ENCODE measurements at places on chromosomes 7 and 10. TPM values are rescaled to one million over a fixed set of nuclear protein-coding genes. Genes with fewer than 3 reads are reported as not detected.

Gene WEE2
- total RNA-seq = not detected

GRCh38 chr10:47107007-47107747, 192.8 kb upstream of the GDF10 start:
- no peak for DNase-seq

Gene ATP6V0A4
- not detected for total RNA-seq

Gene SLC39A12
- total RNA-seq = not detected

GRCh38 chr10:80050752-80051151, 27.7 kb upstream of the TMEM254 start:
- no peak for DNase-seq

Gene OR2A5
- total RNA-seq = not detected

Gene AZGP1
- total RNA-seq = not detected

GRCh38 chr7:98909487-98909886, 31.2 kb downstream of the TRRAP start:
- no peak for DNase-seq

DNA sequence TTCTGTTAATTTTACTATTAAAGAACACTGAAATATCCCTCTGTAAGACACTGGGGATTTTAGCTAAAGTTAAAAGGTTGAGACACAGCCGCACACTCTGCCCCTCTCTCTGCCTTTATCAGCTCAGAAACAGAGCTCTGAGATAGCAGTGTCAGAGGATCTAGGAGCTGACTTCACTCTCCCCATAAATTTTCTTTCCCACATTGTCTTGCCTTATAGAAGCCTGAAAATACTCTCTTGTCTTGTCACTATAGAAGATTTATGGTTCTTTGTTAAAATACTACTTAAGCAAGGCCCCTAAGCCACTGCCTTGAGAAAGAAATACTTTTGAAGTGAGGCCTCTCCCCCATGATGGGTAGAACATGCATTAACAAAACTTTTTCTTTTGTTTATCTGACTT, 105.7 kb upstream of the C10orf90 start:
- no peak for DNase-seq

Gene TMEM270
- total RNA-seq = not detected

DNA sequence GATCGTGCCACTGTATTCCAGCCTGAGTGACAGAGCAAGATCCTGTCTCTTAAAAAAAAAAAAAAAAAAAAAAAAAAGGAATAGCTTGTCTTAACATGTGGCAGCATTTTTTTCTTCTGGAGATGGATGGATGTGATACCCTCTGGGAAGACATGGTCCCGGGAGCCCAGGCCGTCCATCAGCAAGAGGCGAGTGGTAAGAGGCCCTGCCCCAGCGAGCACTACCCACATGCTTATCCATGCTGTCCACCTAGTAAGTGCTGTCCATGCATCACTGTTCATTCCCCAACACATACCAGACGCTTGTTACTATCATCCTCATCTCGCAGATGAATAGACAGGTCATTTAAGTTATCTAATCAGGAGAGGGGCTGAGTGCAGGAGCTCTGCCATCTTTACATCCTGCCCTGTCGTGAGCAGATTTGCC, 12.9 kb downstream of the ATP6V1F start:
- no peak for DNase-seq

Gene RAPGEF5
- total RNA-seq = 4.2 TPM

DNA sequence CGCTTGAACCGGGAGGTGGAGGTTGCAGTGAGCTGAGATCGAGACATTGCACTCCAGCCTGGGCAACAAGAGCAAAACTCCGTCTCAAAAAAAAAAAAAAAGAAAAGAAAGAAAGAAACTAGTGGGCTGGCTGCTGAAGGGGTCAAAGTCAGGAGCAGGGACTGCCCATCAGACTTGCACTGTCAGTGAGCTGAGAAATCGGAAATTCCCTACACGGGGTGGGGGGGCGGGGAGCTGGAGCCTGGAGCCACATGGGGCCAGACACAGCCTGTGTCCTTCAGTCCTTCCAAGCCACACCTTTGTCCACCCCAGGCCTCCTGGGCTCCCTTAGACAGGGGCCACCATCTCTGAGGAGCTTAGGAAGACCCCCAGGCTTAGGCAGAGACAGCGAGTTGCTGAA, 34.5 kb downstream of the SRRM3 start:
- no peak for DNase-seq

Gene TUBAL3
- total RNA-seq = not detected

- no peak for DNase-seq
Observed at GRCh38 chr10:35214607-35215020, 88.0 kb downstream of the CREM start.

GRCh38 chr7:106369816-106370215, 85.0 kb upstream of the NAMPT start:
- DNase-seq = peak; percentile 45

- DNase-seq = peak; percentile 54
Observed at GRCh38 chr7:70040970-70041766, 442.9 kb downstream of the AUTS2 start.

Gene SRGN
- total RNA-seq = 65.8 TPM

DNA sequence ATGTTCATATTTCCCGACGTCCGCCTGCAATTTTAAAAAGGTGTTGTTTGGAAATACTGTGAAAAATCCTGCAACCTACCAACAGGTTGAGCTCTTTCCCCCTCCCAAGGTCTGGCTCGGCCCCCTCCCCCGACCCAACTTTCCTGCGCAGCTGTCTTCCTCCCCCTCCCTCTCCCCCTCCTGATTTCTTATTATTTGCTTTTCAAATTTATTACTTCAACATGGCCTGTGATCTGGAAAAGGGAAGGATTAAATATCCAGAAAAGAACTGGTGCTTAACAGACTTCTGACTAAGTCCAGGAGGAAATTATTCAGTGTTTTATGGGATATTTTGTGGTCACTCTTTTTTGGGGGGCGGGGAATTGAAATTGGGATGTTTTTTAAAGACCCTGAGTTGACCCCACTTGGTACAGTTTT, 2.4 kb downstream of the ARID5B start:
- no peak for DNase-seq

DNA sequence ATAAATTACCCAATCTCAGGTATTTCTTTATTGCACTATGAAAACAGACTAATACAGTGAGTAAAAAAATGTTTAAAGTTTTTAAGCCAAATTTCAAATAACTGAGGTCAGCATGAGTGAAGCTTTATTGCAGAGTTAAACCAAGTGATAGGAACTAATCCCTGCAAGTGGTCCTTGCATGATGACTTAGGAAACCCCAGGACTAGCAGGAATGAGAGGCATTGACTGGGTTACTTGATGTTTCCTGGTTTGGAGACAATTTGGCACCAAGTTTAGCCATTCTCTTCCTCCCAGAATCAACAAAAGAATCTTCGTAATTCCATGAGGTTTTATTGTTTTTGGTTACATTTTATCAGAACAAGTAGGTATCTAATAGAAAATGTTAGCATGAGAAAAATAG, 194.2 kb downstream of the BICC1 start:
- peak; percentile 65 for DNase-seq

GRCh38 chr10:93313798-93314197, 168.3 kb downstream of the MYOF start:
- no peak for DNase-seq

Gene VAX1
- not detected for total RNA-seq

DNA sequence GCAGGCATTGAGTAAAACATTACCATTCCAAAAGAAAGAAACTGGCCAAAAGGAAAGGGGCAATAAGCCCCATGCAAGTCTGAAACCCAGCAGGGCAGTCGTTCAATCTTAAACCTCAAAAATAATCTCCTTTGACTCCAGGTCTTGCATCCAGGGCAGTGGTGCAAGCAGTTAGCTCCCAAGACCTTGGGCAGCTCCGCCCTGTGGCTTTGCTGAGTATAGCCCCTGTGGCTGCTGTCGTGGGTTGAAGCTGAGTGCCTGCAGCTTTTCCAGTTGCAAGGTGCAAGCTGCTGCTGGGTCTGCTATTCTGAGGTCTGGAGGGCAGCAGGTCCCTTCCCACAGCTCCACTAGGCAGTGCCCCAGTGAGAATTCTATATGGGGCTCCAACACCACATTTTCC, 580.1 kb upstream of the AUTS2 start:
- no peak for DNase-seq

DNA sequence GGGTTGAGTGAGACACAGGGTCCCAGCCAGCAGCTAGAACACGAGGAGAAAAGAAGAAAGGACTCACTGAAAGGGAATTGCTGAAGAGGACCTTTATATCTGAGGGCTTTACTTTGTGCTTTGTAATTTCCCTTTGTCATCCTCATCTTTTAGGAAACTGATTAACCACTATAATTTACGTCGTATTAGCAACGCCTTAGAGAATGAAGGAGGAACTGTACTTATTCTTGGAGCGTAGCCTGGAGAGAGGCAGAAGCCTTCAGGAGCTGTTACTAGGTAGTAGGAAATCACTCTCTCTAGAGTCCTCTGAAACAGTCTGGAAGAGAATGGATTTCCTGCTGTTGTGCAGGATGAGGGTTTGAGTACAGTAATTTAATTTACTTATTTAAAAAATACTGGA, 101.0 kb upstream of the STEAP1B start:
- DNase-seq = no peak

GRCh38 chr7:47605816-47606575, 24.1 kb upstream of the TNS3 start:
- DNase-seq = peak; percentile 37

Gene AGFG2
- 19.3 TPM for total RNA-seq

Gene CTNNA3
- total RNA-seq = not detected

DNA sequence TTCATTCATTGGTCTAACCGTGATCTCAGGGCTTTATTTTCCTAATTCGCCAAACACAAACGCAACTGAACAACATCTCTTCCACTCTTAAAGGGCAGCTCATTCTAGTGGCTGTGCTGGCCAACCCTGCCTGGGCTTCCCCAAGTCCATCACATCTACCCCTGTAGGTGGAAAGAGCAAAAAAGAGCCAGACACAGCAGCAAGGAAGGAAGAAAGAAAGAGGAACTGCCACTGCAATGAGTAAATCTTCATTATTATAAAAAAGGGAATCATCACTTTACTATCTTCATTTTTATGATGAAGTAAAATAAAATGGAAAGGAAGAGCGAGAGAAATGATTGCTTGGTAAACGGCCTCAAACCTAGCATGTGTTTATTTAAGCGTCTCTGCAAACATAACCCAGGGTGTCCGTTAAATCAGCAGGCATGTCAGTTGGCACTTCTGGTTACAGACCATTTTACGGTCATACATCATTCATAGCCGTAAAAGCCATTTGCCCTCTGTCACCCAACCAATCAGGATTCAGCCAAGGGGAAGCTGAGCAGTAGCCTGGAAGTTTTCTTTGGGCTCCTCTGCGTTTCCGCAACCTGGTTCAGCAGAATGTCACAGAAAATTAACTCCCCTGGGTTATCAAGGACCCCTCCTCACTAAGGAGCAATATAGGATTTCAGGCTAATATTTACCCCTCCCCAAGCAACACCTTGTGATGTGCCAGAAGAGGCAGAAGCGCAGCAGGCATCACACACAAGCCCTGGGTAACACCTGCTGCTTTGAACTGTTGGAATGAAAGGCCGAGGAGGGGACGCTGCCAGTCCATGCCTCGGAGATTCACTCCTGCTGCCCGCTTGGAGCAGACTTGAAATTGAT, 234.0 kb downstream of the SNX10 start:
- DNase-seq = no peak

DNA sequence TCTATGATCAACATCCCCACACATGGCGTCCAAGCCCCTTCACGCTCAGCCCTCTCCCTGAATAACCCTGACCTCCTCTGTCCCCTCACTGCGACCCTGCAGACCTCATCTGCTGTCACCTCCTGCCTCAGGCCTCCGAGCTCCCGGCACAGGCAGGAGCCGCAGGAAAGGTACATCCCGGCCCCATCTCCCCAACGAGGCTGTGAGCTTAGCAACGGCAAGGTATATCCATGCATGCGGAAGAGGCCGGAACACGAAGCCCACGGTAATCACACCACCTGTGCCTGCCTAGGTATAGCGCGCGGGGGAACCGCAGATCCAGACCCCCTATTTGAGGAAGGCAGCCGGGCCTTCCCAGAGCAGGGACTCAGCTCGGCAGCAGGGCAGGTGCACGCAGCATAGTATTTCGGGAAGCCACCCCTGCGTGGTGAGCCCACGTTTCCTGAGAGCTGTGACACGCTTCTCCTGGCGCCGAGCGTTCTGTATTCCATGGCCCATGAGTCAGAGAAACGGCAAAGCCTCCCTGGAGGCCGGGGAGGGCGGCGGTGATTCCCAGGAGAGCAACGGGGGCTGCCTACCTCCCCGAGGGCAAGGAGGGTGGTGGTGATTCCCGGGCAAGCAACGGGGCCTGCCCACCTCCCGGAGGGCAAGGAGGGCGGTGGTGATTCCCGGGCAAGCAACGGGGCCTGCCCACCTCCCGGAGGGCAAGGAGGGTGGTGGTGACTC, 50.1 kb upstream of the DNAAF5 start:
- no peak for DNase-seq

DNA sequence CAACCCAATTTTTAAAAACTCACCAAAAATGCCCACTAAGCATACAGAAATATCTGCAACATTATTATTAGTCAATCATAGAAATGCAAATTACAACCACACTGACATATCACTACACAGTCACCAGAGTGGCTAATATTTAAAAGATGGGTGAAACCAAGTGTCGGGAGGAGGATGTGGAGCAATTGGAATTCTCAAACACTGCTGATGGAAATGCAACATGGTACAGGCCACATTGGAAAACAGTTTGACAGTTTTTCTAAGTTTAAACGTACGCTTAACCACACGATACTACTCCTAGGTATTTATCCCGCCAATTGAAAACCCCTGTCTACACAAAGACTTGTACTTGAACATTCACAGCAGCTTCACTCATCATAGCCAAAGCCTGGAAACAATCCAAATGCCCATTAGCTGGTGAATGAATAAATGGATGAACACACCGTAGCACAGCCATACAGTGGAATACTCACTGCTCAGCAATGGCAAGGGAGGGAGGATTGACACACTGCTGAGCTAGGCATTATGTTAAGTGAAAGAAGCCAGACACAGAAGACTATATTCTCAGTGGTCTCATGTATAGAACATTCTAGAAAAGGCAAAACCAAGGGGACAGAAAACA, 16.3 kb downstream of the GCK start:
- no peak for DNase-seq

DNA sequence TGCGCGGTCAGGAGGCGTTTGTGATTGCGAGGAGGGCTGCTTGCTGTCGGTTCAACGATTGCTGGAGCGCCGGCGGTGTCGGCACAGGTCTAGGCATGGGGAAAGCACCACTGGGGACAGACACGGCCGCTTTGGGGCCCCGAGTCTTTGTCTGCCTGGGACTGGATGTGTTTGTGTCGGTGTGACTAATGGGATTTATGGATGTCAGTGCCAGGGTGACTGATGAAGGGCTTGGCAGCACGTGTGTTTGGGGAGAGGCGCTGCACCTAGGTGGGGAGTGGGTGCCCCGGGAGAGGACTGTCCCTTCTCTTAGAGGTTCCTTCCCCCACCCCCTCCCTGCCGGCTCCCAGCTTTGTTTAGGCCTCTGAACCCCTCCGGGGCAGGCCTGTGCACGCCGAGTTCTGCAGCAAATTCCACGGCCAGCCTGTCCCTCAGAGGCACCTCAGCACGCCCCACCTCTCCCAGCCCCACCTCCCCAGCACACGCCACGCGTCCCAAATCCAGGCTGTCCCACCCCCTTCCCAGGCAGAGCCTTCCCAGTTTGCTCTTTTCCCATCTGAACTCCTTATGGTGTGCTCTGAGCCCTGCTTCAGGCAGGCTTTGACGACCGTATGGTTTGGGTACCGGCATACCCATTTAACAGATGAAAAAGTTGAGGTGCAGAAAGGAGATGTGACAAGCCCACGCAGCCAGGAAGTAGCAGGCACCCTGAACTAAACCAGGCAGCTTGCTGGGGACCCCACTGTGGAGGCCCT, 6.4 kb upstream of the TNRC18 start:
- peak; percentile 68 for DNase-seq
